ENCODE measurements at places on chromosomes 5 and 9.

DNA sequence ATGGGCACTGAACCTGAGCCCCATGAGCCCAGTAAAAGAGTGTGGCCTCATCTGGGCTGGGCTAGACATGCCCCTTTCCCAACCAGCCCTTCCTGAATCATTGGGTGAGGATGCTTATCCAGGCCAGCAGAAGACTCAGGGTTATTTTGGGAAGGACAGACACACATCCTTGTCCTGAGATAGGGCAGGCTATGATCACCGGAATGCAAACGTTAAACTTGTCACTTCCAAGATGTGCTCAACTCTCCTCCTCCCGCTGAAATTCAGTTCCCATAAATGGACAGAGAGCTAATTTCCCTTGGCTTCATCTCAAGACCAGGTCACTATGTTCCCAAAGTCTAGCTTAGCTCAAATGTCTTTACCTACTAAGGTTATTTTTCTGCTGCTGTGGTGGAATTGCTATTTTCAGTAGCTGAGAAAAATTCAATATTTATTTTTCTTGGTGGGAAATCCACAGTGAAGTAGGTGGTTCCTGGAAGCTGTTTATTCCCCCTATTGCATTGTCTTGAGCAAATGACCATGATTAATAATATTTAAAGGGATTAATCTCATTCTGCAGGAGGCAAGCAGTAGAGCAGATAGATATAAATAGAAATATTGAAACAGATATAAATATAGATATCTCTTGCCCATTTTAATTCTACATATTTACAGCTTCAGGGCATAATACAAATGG lies 70.0 kb downstream of the NXNL2 start:
- no peak for DNase-seq

- no peak for DNase-seq
Measured at GRCh38 chr5:131857388-131857787, 60.6 kb upstream of the FNIP1 start.

DNA sequence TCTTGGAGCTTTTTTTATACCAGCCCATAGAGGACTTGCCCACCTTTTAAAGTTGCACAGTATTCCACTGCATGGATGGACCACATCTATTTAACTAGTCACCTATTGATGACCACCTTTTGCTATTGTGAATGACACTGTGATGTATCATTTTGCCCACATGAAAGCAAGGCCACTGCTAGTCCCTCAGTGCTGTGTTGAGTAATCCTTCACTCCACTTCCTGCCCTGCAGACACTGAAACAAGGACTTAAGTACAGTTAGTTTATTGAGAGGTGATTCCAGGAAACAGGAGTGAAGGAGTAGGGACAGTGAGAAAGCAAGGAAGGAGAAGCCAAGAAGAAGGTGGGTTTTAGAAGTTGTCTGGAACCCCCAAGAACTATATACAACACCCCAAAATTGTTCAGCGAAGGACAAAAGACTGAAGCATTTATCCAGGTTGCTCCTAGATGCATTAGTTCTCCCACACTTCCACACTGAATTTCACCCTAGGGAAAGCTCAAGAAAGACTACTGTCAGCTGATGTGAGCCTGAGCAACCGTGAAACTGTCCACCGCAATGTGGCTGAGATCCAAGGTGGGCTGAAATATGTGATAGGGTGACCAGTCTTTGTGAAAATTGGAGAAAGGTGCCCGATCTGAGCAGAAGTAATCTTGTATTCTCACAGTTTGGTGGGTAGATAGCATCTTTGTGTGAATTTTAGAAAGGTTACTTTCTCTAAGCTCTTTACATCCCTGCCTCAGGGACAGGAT lies 45.2 kb upstream of the ANKRD31 start:
- DNase-seq: peak; percentile 31

GRCh38 chr9:101566904-101567724 lies 27.7 kb downstream of the PPP3R2 start:
- peak; percentile 29 for DNase-seq

DNA sequence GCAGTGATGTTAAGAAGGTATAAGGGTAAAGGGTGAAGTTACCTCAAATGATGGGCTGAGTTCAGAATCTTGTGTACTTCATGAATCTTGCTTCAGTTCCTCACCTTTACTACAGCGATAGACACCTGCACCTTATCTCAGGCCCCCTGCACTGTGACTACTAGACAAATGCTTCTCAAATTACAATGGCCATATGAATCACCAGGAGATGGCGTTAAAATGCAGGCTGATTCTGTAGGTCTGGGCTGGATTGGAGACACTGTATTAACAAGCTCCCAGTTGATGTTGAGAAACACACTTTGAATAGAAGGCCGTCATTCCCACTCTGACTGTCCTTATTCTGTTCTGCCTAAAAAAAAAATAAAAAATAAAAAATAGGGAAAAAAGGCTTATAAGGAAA lies 29.8 kb downstream of the TARS1 start:
- peak; percentile 24 for DNase-seq

DNA sequence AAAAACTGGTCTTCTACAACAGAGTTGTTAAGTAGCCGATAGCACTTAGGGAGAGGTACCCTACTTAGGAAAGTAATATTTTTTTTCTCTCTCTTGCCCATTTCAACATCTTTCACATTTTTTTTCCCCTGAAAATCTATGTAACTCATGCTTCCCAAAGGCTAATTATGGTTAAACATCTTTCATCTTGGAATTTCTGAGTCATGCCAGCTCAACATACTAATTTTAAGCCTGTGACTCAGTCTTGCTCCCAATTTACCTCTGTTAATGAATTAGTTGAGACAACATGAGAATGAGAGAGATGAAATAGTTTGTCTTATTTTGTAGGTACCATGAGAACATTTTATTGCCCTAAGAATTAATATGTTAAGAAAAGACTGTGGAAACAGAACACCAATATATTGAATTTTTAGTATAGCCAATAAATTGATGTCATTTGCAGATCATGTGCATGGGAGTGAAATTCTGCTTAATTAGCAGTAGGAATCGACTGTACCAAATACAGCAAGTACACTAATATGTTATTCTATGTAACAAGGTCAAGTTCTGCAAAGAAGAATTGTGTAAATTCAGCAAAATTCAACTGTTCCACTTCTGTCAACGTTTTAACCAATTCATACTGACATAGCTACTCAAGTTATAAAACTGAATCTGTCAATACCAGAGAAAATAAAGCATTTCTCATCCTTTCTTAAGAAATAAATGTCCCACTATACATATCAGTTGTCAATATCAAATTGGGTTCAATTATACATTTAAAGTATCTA lies 550.0 kb downstream of the PTPRD start:
- peak; percentile 29 for DNase-seq

DNA sequence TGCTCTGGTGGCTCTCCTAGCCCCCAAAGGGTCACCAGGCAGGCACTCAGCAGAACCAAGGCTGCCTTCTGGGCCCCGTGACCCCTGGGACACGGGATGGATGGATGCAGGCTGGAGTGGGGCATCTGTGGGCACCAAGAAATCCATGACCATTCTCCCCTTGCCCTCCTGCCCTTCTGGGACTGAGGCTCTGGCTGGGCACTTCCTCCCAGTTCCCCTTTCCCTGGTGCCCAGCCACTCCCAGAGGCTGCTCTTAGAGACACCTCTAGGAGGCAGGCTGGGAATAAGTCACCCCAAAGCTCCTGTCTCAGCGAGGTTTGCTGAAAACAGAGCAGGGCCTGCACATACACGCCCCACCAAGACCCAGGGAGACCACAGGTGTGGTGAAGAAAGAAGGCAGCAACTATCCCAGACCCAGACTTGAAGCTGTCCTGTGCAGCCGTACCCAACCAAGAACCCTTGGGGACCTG lies 943 bp downstream of the STING1 start:
- peak; percentile 34 for DNase-seq

Data from Daoy (cell line).